ENCODE measurements at places on chromosomes 16 and 17.

GRCh38 chr17:40532520-40533253, 31.3 kb upstream of the TNS4 start:
- DNase-seq = peak; percentile 28

DNA sequence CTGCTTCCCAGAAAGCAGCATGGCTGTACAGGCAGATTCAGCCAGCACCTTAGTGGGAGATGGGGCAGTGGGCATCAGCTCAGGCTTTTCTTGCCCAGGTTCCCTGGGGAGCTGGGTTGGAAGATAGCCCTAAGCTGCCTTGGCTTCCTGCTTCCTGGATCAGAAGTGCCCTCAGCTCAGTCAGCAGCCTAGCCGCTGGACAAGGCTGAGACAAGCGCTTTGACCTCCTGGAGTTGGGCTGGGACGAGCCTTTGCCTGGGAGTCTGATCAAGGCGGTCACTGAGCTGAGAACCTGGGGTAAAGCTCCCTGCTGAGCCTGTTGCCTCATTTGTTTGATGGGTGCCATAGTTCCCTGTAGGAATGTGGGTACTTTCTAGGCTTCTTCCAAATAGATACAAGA, 190.0 kb downstream of the RAB11FIP4 start:
- peak; percentile 71 for DNase-seq

DNA sequence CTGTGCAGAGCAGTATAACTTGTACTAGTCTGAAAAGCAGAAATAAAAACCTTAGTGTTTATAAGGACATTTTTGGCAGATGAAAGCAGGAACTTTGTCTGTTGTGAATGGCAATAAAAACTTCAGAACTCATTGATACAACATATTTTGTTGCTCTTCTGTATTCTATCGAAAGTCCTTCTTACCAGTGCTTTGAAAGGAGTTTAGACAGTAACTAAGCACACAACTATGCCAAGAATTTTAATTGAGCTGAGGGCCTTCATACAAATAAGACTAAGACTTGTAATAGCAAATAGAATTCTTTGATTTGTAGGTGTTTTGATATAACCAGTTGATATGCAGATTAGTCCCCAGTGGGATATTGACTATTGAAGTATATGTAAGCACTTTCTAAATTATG, 308.4 kb downstream of the ZFHX3 start:
- DNase-seq = peak; percentile 64

- no peak for DNase-seq
These were observed 59.2 kb downstream of the TEX14 start for GRCh38 chr17:58632324-58633314.

DNA sequence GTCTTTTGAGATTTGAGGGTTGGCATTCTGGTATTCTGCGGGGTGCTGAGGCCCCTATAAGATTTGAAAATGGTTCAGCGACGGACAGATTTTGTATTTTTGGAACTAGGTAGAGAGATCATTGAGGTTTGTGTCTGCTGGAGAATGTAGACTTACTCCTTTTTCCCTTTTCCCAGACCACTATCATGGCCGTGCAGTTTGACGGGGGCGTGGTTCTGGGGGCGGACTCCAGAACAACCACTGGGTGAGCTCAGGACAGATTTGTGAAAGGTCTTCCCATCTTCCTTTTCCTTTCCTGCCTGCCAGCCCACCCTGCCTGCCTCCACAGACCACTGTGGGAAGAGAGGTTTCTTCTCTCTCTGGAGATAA, 572 bp downstream of the PSMB6 start:
- DNase-seq = peak; percentile 42

DNA sequence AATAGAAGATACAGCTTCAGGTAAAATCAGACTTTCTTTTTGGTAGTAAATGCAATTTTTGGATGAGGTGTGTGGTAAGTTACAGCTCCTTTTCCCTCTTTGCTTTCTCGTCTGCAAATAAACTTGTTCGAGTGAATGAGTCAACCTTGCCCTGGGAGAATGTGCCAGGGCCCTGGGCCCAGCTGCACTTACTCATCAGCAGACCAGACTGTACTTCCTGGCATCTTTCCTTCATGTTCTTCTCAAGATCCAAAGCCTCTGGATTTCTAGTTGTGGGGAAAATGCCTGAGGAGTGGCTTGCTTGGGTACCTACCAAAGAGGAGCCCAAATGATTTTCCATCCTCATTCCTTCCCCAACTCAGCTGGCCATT, 5.4 kb upstream of the G6PC1 start:
- DNase-seq = peak; percentile 87

GRCh38 chr16:11950388-11950787, 8.5 kb upstream of the NPIPB2 start:
- DNase-seq = no peak

GRCh38 chr17:740240-741017, 8.0 kb downstream of the TLCD3A start:
- DNase-seq = no peak

- no peak for DNase-seq
These were observed 4.0 kb downstream of the SAT2 start for GRCh38 chr17:7623661-7624060.

DNA sequence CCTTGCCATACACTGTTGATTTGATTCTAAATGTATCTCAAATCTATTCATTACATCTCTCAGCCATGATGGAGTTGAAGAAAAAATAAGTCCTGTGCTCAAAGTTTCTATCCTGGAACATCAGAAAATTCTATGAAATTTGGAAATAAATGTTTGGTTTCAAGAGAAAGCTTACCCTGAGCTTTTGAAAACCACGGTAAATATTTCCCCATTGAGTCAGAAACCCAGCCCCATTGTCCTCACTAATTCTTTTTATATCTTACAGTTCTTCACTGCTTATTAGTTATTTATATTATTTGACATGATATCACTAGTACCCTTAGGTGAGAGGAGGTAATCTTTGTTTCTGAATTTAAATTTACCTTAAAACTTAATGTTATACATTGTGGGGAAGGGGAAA, 128.5 kb downstream of the MRTFB start:
- peak; percentile 11 for DNase-seq

DNA sequence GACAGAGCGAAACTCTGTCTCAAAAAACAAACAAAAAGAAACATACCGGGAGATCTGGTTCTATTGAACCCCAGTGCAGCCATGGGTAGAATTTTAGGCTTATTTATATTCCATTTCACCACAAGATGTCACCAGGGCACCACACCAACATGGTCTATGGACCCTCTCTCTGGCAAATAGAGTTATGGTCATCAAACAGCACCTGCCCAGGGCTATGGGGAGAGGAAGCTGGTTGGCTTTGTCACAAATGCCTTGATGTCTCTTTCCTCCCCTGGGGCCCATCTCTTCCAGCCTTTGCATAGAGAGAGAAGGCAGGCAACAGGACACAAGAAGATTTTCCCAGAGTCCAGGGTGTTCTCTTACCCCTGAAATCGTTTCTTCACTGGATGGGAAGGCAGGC, 128.4 kb downstream of the WWOX start:
- DNase-seq = no peak

DNA sequence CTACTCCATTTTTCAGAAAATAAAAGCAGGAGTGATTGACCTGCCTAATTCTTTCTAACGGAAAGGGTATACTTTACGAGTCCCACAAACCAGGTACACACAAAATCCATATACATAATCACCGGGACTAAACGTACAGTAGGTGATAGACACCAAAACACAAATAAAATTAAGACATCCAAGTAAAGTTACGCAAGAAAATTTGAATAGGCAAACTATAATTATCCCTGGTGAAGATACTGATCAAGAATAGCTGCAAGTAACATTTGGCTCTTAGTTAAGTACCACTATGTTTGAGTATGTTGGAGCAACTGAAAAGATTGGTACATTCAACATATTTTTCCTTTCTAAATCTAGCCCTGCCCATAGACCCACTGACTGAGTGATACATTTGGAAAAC, 1.7 kb downstream of the HELZ start:
- DNase-seq = no peak

DNA sequence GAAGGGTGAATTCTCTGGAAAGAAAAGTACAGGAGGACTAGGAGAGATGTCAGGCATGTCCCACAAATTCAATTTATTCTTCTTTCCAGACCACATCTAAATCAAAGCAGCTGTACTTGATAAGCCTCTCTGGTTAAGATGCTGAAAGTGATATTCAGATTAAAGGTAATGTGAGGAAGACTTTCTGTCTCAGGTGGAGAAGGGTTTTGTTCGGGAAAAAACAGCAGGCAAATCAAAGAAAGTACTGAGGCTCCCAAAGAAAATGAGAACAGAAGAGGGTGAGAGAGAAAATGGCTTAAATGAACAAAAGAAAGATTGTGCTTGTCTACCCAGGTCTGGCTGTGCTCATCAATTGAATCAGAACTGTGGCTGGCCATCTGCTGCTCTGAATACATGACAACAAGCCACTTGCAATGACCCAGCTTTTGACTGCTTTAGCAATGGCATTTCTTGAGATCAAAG, 55.6 kb downstream of the MMD start:
- no peak for DNase-seq

DNA sequence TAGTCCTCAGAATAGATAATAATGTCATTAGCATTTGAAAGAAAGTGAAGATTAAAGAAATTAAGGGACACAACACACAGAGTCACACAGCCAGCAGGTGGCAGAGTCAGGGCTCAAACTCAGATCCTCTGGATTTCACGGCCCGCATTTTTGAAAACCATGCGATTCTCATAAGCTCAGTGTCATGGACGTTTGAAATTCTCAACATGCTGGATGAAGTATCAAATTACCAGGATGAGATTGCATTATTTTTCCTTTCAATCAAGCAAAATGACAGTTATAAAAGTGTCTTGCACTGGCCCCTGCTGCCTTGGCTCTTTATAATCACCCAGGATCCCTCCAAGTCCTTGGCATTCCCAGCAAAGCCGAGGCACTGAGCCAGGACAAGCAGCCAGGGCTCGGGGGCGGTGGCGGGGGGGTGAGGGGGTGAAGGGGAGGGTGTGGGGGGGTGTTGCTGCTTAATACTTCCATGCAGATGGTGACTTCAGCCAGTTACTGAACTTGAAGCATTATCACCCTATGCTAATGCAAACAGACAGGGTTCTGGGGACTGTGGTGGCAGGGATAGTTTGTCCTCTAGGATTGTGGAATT, 6.6 kb upstream of the BMERB1 start:
- DNase-seq = peak; percentile 58

DNA sequence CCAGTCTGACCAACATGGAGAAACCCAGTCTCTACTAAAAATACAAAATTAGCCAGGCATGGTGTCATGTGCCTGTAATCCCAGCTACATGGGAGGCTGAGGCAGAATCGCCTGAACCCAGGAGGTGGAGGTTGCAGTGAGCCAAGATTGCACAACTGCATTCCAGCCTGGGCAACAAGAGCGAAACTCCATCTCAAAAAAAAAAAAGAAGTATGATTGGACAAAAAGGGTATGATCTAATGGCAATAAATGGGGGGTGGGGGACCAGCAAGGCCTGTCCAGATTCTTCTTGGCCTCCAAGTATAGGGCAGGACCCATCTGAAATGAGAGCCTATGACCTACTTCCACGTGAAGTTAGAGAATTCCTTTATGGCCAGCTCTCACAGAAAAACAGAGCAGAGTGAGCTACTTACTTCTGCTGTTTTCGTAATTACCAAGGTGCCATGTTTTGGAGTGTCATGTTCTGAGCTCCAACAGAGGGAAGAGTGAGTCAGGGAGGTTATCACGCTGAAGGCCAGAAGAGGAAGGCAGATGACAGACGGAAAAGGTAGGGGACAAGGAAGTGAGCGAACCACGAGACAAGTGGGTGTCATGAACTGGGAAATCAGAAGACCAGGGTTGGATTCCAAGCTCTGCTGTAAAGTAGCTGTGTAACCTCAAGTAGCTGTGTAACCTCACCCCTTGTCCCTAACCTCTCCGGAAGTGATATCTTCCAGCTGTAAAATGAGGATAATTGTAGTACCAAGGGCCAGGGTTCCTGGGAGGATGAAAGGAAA, 3.6 kb upstream of the ZMYND15 start:
- DNase-seq = peak; percentile 57

GRCh38 chr16:85948138-85948509, 49.2 kb downstream of the IRF8 start:
- no peak for DNase-seq

GRCh38 chr17:51147650-51148049, 5.7 kb upstream of the NME1 start:
- DNase-seq = peak; percentile 21

GRCh38 chr16:13561291-13562070, 358.5 kb upstream of the ERCC4 start:
- no peak for DNase-seq

GRCh38 chr16:60481591-60481990, 1554.6 kb downstream of the CDH8 start:
- no peak for DNase-seq

GRCh38 chr16:20114356-20114755, 40.7 kb upstream of the GPR139 start:
- peak; percentile 63 for DNase-seq

- DNase-seq = no peak
These were observed 151.5 kb upstream of the TOM1L1 start for GRCh38 chr17:54749157-54749556.

- peak; percentile 94 for DNase-seq
These were observed 37.3 kb upstream of the MMD start for GRCh38 chr17:55458978-55459377.

GRCh38 chr17:7139400-7139799, 24.8 kb upstream of the ASGR2 start:
- no peak for DNase-seq

DNA sequence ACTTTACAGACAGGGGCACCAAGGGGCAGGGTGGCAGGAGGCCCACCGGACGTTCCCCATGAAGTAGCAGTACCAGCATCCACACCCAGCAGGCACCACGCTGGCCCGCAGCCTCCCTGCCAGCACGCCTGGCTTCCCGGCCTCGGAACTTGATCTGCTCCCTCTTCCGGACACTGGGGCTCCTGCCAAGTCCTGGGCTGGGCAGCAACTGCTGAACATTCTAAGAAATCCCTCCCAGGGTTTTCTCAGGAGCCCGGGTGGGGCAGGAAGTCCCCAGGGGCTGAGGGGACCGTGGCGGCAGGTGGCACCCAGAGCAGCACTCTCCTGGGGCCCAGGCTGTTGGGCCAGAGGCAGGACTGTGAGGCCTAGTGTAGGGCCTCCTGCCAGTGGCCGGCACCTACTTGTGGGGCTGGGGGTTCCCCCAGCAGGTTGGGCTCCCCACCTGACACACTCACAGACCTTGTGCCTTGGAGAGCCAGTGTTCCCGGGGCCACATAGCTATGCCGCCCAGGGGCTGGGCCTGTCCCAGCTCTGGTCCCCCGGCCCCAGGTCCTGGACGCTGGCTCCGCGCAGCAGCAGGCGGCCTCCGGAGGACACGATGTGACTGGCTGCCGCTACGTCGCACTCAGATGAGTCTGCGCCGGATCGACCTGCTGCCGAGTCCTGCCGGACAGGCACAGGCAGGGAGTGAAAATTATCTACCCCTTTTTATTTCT, 86.2 kb upstream of the CBX4 start:
- DNase-seq = peak; percentile 65

GRCh38 chr17:3276126-3276525, 22.0 kb downstream of the OR3A1 start:
- DNase-seq = no peak

- DNase-seq = no peak
These were observed 17.5 kb downstream of the NOS2 start for GRCh38 chr17:27782791-27783206.

GRCh38 chr16:78500659-78501270, 401.3 kb downstream of the WWOX start:
- DNase-seq = no peak

Data from kidney tubule cell (primary cell).